ENCODE measurements at places on chromosomes 2 and 18.

- DNase-seq: no peak
Measured at GRCh38 chr2:178205853-178206521, 11.7 kb downstream of the OSBPL6 start.

GRCh38 chr2:21910832-21911507, 787.2 kb downstream of the TDRD15 start:
- DNase-seq: no peak

DNA sequence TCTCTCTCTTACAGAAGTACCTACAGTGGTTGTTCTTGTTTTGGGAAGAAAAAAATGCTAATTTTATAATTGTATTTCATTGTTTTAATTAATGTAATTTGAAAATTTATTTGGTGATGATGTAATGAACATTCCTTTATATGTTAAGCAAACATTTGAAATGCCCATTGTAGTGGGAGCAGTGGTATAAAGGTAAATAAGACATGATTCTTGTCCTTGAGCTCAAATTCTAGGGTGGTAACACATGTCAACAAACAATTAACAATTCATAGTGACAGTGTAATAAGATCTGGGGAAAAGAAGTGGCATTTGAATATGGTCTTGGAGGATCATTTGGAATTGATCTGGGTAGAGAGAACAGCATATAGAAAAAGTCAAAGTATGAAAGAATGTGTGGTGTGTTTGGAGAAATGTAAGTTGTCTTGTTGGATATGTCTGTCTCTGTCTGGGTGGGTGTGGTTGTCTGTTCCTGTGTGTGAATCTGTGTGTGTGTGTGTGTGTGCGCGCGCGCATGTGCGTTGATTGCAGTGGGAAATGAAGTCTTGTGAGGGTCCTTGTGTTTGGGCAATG, 5.8 kb downstream of the PTPN4 start:
- peak; percentile 25 for DNase-seq

DNA sequence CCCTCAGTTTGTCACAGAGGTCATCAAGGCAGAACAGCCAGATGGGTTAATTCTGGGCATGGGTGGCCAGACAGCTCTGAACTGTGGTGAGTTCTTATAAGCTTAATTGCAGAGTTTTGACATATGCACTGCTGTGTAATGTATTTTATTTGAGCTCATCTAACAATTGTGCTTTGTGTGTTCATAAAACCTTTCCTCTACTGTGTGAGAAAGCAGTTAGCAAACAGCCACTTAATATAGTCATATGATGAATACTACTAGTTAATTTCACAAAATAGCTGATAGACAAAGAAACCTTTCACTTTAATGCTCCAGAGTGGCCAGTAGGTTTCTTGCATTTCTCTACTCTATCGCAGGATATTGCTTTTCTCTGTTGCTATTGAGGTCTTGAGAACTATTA, 43.1 kb downstream of the CPS1 start:
- DNase-seq: no peak

DNA sequence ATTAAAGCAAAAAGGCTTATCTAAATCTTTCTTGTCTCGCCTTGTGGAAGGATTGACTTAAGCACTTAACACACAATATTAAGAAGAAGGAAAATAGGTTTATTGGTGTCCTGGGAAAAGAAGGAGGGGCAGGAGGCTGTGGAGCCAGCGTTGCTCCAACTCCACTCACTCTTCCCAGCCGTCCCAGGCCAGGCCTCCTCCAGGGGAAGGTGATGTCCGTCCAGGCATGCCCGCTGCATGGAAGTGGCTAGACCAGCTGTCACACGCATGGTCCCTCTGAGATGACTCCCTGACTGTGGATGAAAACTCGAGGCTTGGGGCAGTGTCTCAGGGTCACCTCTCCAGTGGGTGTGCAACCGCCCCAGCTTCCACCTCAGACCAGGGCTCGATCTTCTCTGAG, 281.1 kb downstream of the GALR1 start:
- DNase-seq: no peak

GRCh38 chr2:219844401-219845091, 217.1 kb downstream of the SLC4A3 start:
- DNase-seq: no peak
